Neural crest cell (in vitro differentiated cells): ENCODE measurements at places on chromosomes 16 and 17. TPM values are rescaled to one million over a fixed set of nuclear protein-coding genes. Genes with fewer than 3 reads are reported as not detected.

- H3K27ac ChIP-seq: peak within 1 kb of the TSS; percentile 97
- peaks cover 21% of the 10 kb centered on the region for H3K27me3 ChIP-seq
- H3K4me3 ChIP-seq: peak within 1 kb of the TSS; percentile 82
- DNase-seq: peak; percentile 81
- peaks cover 39% of the 10 kb centered on the region for H3K4me1 ChIP-seq
Measured at GRCh38 chr17:74361230-74362068, at the start of gene BTBD17. BTBD17 (minus strand) TSS chr17:74361868; CDS start chr17:74361819, 49 bp downstream.

The USP10 gene
- total RNA-seq: 149 and 150 TPM in 2 replicates

- no peak overlapping the region for H3K4me3 ChIP-seq
- DNase-seq: no peak
- peaks cover 6% of the 10 kb centered on the region for H3K4me1 ChIP-seq
- no peaks in the 10 kb centered on the region for H3K36me3 ChIP-seq
Measured at GRCh38 chr17:63528183-63528582, 5.0 kb downstream of the KCNH6 start.

- no peaks in the 10 kb centered on the region for H3K4me1 ChIP-seq
- H3K4me3 ChIP-seq: no peak overlapping the region
- H3K27ac ChIP-seq: no peak overlapping the region
- DNase-seq: peak; percentile 18
- no peaks in the 10 kb centered on the region for H3K36me3 ChIP-seq
- H3K27me3 ChIP-seq: peaks cover 62% of the 10 kb centered on the region
Measured at GRCh38 chr17:33328129-33328528, 35.0 kb upstream of the ASIC2 start.
